ENCODE measurements at places on chromosomes 12 and 14.

DNA sequence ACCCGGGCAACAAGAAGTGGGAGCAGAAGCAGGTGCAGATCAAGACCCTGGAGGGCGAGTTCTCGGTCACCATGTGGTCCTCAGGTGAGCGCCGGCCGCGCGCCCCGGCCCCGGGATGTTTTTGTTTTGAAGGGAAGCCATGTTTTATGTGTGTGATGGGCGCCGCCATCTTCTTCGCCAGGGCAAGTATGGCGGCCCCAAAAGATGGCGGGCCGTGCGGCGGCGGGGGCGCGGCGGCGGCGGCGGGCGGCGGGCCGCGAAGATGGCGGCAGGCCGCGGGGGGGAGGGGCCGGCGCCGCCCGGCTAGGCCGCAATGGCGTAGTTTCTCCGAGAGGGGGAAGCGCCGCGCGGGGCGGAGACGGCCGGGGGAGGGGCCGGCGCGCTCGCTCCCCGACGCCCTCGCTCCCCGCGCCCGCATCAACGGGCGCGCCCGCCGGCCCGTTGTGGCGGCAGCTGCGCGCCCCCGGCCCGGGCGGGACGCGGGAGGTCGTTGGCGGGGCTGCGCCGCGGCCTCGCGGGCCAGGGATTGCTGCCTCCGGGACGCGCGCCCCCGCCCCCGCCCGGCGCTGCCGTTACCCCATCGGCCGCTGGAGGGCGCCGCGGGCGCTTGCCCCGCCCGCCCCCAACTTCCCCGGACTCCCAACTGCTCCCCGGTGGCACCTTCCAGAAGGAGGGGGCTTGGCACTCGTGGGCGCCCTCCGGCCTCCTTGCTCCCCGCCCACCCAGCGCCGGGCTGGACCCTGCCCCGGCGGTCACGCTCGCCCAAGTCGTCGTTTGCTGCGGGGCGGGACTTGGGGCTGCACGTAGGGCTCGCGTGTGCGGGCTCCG is 1.1 kb downstream of the YY1 start:
- peak; percentile 59 for DNase-seq

DNA sequence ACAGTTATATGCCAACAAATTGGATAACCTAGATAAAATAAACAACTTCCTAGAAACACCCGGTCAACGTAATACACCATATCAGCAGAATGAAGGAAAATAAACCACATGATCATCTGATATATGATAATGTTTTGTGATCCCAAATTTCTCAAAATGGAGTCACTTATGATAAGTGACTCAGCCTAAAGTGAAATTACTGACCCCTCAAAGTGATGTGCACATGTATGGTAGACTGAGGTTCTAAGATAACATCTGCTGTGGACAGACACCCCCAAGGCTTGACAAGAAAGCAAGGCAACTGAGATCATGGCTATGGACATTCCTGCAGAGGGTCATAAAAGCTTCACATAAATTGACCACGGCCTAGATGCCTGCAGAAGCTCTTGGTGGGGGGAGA is 105.1 kb upstream of the DCN start:
- no peak for DNase-seq

DNA sequence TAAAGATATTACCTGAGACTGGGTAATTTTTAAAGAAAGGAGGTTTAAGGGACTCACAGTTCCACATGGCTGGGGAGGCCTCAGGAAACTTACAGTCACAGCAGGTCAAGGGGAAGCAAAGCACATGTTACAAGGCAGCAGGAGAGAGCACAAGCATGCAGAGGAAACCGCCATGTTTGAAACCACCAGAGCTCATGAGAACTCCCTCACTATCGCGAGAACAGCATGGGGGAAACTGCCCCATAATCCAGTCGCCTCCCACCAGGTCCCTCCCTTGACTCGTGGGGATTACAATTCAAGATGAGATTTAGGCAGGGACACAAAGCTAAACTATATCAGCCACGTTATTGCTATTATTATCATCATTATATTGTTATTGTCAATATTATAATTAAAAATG is 138.7 kb downstream of the RIMBP2 start:
- DNase-seq, result no peak

DNA sequence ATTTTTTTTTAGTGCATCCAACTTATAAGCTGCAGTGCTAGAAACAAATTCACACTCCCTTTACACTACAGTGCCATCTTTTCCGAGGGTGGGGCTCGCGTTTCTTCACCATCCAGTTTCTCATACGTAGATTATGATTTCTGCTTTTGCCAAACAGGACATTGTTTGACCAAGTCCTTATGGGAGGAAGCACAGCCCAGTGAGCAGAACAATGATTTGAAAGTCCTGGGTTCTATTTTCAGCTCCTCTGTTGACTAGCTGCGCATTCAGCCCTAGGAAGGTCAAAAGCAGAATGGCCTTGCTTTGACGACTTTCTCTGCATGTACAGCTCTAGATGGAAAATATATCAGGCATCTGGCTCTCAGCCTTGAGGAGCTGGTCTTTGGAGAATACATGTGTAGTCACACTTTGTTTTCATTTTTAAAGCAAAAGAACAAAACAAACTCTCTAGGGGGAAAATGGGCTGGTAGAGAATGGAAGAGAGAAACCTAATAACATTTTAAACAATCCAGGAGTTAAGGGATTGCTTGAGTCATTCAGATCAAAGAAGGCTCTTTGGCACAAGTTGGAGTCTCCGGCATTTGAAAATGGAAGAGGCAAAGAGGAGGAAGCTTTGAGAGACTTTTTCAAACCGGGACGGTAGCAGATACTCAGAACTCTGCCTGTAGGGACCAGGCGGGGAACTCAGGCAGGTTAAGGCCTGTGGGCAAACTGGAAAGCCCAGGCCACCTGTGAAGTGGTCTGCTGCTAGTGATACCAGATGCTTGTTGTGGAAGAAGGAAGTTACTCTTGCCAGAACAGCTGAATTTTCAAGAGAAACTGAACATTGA is 257.3 kb upstream of the PLEKHG7 start:
- no peak for DNase-seq

DNA sequence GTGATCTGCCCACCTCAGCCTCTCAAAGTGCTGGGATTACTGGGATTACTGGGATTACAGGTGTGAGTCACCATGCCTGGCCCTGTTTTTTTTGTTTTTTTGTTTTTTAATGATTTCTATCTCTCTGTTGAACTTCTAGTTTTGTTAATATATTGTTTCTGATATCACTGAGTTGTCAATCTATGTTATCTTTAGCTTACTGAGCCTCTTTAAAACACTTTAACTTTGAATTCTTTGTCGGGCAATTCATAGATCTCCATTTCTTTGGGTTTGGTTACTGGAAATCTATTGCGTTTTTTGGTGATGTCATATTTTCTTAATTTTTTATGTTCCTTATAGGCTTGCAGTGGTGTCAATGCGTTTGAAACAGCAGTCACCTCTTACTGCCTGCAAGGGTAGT is 9.2 kb upstream of the KLRG1 start:
- no peak for DNase-seq

DNA sequence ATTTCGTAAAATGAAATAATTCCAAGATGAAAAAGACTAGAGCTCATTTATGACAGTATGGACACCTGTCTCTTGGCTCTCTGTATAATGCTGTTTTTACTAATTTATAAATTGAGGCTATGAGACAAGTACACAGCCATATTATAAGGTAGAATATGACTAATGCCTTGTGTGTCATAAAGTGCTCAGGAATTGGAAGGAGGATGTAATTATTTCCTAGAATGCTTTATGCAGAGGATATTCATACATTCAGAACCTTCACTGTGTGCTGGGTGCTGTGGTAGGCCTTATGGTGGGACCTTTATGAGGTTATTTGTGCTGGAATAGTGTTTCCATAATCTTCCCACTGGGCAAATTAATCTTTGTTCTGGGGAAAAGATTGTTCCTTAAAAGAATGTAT is 13.3 kb downstream of the PCNX1 start:
- no peak for DNase-seq

DNA sequence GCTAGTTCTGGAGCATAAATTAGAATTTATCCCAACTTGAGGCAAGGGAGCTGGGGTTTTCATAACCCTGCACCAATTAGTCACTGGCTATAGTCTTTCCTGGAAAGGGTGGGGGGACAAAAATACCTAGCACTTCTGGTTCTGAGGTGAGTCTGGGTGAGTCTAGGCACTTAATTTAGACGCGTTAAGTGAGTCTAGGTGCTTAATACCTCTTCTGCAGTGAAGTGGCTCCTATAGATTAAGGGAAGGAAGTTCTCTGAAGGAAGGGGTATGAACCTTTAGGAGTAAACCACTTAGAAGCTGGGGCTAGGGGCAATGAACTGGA is 251.7 kb downstream of the EFCAB11 start:
- DNase-seq, result no peak

- DNase-seq, result no peak
Measured at GRCh38 chr14:85578357-85578756, 48.4 kb downstream of the FLRT2 start.

All from HS-27A (cell line).